Kidney capillary endothelial cell (primary cell): ENCODE measurements at places on chromosomes 13 and 19.

DNA sequence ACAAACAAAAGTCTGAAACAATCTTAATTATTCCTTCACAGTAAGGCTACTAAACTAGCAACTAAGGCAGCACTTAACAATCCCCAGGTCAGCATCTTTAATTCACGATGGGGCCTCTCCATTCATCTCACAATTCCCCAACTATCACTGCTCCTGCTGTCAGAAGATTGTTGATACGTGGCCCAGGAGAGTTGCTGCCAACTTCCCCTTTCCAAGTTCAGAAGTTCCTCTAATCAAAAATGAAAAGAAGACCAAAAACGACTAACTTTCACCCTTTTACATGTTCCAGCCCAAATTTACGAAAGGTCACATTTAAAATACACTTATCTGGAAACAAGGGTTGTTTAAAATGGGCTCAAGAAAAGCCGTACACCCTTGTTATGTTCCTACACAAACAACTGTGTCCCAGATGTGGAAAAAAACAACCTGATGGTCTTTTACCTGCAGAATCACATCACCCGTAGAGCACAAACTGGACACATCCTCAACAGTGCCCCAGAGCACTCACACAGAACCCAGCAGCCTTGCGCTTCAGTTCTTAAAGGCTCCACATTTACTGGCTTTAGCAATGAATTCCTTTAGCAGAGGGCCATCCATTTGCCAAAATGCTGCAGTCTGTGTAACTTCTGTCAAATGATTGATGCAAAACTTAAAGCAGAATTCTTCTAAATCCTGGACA lies 38.0 kb downstream of the PHF11 start:
- no peak for DNase-seq

- no peak for DNase-seq
Observed at GRCh38 chr19:6333439-6333838, at the start of gene ACER1. Gene ACER1 (minus strand): TSS chr19:6333612. CDS start chr19:6333551, 61 bp downstream.

DNA sequence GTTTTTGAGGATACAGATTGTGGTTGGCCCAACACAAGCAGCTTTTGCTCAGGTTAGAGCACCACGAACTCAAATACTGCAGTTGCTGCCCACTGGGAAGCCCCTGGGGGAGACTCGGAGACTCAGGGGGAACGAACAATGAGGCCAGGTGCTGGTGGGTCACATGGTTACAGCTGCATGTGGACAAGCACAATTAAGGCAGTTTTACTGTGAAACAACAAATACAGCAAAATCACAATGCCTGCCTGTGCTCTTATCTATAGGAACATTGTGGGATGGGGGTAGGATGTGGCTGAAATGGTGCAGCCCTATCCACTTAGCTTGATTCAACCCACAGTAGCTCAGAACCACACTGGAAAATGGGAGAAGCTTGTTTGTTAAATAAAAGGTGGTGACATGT lies 119.7 kb upstream of the SPATA13 start:
- no peak for DNase-seq

DNA sequence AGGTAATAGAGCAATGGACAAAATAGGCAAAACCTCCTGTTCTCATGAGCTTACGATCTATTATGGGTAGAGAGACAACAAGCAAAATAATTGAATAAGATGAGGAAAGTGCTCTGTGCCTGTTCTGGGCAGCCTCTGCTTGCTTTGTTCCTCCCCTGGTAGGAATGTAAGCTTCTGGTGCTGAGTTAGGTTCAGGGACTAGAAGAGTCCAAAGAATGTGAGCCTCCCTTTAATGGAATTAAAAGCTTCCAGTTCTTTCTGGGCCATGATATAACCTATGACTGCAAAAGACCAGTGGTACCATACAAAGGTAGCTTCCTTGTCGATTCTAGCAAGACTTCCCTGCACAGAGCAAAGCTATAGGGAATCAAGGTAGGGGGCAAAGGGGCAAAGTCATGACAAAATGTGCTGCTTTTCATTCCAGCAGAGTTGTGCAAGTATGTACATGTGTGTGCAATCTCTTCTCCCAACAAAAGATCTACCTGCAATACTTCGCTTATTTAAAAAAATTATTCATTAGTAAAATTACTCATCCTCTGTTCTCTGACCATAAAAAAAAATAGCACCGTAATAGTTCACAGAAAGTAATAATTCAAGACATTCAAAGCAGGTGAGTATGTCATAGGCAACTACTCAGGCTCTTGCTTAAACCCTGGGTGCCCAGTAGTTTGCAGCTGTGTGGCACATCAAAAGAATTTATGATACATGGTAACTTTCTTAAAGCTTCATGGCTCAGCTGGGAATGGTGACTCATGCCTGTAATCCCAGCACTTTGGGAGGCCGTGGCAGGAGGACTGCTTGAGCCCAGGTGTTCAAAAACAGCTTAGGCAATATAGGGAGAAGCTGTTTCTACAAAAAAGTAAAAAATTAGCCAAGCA lies 21.4 kb downstream of the ACOD1 start:
- DNase-seq: no peak

GRCh38 chr13:80877209-80877943 lies 536.5 kb upstream of the SPRY2 start:
- DNase-seq: no peak

- DNase-seq: no peak
Observed at GRCh38 chr13:70541451-70541850, 433.2 kb upstream of the KLHL1 start.

DNA sequence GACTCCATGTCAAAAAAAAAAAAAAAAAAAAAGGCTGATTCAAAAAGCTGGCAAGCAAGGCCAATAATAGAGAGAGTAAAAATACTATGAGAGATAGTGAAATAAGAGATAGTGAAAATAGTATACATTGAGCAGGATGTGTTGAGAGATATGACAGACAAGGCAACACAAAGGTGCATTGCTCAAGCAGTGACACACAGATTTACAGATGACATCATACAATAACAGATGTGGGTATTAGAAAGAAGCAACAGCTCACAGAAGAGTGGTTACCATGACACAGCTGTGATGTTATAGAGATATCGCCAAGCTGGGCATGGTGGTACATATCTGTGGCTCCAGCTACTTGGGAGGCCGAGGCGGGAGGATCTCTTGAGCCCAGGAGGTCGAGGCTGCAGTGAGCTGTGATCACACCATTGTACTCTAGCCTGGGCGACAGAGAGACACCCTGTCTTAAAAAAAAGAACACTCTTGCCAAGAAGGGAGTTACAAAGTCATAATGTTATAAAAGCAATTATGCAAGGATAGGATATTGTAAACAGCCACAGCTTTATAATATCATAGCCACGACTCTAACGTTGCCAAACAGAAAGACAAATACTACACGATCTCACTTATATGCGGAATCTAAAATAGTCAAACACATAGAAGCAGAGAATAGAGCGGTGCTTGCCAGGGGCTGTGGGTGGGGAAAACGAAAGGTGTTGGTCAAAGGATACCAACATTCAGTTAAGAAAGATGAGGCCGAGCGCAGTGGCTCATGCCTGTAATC lies 10.3 kb downstream of the TNFSF9 start:
- DNase-seq: no peak

DNA sequence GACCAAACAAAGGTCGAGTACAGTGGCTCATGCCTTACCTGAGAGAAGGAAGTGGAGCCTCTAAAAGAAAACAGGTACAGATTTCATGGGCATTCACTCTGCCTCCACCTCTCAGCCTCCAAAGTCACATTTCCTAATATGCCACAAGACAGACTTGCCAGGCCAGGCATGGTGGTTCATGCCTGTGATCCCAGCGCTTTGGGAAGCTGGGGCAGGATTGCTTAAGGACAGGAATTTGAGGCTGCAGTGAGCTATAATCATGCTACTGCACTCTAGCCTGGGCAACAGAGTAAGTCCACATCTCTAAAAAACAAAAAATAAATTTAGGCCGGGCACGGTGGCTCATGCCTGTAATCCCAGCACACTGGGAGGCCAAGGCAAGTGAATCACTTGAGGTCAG lies 10.9 kb upstream of the DNMT1 start:
- DNase-seq: no peak

- DNase-seq: no peak
Observed at GRCh38 chr19:32227561-32228165, 117.7 kb upstream of the ZNF507 start.

DNA sequence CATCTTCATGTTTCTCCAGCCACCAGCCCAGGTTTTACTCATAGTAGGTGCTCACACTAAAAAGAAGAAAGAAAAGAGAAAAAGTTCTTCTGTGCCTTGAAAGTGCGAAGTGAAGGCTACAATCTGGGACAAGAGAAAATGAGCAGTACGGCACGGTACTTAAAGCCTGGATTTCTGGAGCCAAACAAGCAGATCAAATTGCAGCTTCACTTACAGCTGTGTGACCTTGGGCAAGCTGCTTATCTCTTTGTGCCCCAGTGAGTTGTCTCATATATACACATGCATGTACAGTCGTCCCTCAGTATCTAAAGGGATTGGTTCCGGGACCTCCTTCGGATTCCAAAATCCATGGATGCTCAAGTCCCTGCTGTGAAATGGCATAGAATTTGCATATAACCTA lies 41.8 kb downstream of the GSX1 start:
- no peak for DNase-seq

DNA sequence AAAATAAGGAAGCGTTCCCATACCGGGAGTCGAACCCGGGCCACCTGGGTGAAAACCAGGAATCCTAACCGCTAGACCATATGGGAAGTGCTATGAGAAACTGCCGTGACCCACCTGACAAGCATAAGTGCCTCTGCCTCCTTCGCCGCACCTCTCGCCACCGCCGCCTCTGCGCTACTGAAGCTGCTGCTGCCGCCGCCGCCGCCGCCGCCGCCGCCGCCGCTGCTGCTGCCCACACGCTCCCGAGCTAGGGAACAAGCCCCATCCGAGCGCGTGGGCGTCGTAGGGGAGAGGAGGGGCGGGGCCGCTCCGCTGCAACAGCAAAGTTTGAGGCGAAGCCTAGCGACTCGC lies 610 bp upstream of the WBP4 start:
- peak; percentile 55 for DNase-seq

DNA sequence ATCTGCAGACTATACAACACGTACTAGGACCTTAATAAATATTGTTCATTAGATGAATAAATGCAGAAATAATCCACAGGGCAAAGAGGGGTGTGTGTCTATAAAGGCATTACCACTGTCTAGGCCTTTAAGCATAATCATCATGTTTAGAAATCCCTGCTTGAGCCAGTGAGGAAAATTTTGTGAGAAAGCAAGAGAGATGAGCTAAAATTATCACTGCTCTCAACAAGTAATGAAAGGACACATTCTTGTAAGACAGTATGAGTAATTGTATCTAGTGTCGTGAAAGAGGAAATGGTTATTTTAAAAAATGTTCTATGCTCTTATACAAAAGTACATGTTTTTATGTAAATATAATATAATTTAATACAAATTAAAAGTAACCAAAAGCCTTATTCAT lies 1699.4 kb downstream of the PCDH9 start:
- DNase-seq: no peak

- no peak for DNase-seq
Observed at GRCh38 chr13:24033527-24034302, 126.8 kb upstream of the SPATA13 start.

GRCh38 chr13:41751277-41751676 lies 209.6 kb downstream of the VWA8 start:
- no peak for DNase-seq

- DNase-seq: no peak
Observed at GRCh38 chr19:10288662-10289166, 1.0 kb upstream of the ICAM5 start.

GRCh38 chr19:4379383-4380253 lies 20.7 kb downstream of the SH3GL1 start:
- no peak for DNase-seq

GRCh38 chr19:44809577-44810233 lies 802 bp downstream of the BCAM start:
- no peak for DNase-seq

DNA sequence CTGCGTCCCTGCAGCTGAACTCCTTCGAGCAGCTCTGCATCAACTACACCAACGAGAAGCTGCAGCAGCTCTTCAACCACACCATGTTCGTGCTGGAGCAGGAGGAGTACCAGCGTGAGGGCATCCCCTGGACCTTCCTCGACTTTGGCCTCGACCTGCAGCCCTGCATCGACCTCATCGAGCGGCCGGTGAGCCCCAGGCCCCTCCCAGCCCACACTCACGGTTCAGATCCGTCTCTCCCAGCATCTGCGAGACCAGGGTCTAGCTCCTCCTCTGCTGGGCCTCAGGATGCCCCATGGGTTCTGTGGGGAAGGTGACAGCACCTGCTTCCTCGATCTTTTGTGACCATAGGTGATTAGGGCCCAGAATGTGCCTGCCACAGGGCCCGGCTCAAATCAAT lies 46.2 kb downstream of the MYH14 start:
- DNase-seq: no peak
